ENCODE measurements at places on chromosomes 16 and 17. TPM values are rescaled to one million over a fixed set of nuclear protein-coding genes. Genes with fewer than 3 reads are reported as not detected.

DNA sequence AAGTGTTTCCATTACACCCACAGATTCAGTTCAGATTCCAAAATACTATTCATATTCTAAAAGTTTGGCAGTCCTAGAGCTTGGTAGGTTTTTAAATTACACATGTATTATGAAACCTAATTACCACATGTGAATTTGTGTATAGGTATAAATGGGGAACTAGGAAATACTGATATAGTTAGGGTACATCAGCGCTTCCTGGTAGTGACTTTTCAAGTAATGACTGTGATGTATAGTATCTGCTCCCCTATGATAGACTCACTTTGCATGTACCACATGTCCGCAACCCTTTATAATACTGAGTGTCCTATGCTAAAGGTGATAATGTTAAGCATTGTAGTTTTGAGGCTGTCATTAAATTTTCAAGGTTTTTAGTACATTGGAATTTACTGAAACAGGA is 22.9 kb downstream of the CDK12 start:
- H3K4me3 ChIP-seq: no peak overlapping the region
- H3K36me3 ChIP-seq: no peaks in the 10 kb centered on the region
- no peak for DNase-seq
- no peak overlapping the region for H3K27ac ChIP-seq

DNA sequence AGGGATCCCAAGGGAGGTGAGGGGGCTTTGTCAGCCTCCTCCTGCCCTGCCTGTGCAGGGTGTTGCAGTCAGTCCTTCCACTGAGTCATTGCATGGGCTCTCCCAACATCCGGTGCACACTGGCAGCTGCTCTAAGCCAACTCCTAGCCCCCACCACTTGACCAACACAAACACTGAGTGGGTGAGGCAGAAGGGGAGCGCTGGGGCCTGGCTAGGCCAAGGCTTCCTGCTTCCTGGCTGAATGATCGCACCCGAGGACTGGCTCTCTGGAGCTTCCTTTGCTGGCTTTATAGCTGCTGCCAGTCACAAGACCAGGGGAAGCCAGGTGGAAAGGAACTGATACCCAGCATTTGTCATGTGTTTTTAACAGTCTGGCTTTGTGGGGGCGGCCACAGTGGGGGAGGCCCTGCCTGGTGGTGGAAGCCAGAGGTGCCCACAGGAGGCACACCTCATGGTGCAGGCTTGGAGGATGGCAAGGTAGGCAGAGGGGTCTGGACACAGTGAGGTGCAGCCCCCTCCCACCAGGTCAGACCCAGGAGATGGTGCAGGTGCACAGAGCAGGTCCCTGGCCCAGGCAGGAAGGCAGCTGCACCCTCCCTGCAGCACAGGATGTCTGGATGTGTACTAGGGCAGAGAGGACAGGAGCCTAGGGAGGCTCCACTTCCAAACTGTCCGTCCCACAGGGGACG is 6.8 kb downstream of the MPG start:
- no peak for DNase-seq
- peaks cover 7% of the 10 kb centered on the region for H3K4me1 ChIP-seq

The PDK2 gene
- total RNA-seq: 53.4 TPM

The TPSD1 gene
- 1.6 TPM for total RNA-seq

All from breast epithelium (tissue), 4 donors.